Stimulated activated CD4-positive, alpha-beta T cell treated with anti-CD3 and anti-CD28 coated beads, TNF-alpha, amount 100 ng/mL, for 48 hours (primary cell): ENCODE measurements at places on chromosomes 12 and 14.

GRCh38 chr14:96267336-96267735 is 11.3 kb downstream of the BDKRB1 start:
- no peak for DNase-seq

DNA sequence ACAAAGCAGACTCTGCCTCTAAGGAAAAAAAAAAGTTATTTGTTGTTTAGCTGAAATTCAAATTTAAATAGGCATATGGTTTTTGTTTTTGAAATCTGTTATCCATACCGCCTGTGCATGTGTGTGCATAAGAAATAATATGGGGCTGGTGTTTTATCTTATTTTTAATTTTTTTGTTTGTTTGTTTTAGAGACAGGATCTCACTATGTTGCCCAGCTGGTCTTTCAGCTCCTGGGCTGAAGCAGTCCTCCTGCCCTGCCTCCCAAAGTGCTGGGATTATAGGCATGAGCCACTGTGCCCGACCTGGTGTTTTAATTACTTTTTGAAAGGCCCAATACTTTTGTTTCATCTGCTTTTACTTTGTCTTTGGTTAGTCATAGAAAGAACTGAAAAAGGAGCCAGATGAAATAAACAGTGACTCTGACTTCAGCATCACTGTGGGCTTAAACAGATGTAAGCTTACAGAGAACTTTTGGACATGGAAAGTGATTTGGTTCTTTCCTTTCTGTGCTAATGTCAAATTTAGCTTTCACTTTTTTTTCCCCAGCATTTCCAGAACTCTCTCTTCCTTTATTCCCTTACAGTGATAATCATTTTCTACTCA is 37.2 kb downstream of the SUPT16H start:
- DNase-seq = no peak

- DNase-seq = peak; percentile 8
Measured at GRCh38 chr12:13101821-13102375, 1.6 kb downstream of the GSG1 start.

DNA sequence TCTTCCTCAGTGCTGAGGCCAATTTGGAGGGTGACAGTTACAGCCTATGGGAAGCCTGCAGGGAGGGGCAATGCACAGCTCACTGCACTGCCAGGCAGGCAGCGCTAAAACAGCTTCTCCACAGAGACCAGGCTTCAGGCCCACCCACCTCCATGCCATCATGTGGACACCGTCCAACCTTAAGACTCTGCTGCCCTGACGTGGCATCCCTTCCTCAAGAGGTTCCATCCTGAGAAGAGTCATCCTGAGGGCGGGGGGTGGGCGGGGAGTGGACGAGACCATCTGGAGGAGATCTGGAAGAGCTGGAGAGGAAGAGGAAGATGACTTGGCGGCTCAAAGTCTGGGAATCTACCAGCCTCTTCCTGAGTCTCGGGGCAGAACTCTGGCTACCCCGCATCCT is 8.4 kb upstream of the ACVRL1 start:
- DNase-seq = no peak

- no peak for DNase-seq
Measured at GRCh38 chr12:55698965-55699364, 8.7 kb downstream of the ITGA7 start.

DNA sequence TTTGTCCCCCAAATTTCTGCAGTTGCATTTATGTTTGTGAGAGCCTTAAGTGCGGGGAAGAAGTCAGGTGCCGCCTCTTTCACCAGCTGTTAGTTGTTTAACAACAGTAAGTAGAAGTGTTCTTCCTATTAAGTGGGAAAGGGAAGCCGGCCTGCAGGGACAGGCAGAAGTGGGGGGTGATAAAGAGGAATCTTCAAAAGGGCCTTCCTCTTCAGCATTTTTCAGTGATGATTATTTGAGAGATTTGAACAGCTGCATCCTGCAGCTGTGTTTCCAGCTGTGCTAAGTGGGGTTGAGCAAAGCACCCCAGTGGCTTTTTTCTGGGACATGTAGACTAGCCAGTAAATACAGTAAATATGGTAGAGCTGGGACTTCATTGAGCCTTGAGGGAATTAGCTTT is 32.1 kb upstream of the SLC38A1 start:
- DNase-seq = no peak

DNA sequence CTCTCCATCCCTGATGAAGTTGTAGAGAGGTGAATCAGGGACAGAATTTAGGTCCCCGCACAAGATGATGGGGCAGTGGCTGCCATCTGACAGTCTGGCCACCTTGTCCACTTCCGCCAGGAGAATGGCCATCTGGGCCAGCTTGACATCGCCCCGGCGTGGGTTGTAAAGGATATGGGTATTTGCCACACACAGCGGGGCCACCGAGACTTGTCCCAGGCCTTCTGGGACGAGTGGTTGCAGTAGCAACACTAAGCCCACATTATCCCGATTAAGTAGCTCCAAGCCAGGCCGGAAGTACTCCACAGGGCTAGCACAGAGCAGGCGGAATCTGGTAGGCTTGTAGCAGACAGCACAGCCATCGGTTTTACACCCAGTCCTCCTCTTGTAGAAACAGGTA is 6.2 kb downstream of the ANGEL1 start:
- no peak for DNase-seq

- no peak for DNase-seq
Measured at GRCh38 chr14:69708586-69709560, 58.1 kb upstream of the SRSF5 start.

GRCh38 chr12:78977304-78977867 is 112.8 kb downstream of the SYT1 start:
- DNase-seq = no peak

DNA sequence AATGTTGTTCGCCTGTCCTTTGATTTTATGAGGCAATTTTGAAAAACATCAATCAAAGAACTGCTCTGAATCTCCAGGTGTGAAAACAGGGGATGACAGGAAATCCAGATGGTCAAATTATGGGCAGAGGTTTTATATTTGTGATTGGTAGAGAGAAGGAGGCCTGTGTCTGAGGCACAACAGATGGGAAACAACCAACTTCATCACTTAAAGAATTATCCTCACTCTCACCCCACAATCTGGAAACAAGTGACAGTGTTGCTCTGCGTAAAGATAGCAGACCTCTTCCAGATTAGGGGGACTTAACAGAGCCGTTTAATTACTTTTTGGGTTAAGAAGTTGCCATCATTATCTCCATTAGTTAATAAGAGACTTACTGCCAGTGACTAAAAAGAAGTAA is 64.1 kb upstream of the EGLN3 start:
- DNase-seq = no peak

DNA sequence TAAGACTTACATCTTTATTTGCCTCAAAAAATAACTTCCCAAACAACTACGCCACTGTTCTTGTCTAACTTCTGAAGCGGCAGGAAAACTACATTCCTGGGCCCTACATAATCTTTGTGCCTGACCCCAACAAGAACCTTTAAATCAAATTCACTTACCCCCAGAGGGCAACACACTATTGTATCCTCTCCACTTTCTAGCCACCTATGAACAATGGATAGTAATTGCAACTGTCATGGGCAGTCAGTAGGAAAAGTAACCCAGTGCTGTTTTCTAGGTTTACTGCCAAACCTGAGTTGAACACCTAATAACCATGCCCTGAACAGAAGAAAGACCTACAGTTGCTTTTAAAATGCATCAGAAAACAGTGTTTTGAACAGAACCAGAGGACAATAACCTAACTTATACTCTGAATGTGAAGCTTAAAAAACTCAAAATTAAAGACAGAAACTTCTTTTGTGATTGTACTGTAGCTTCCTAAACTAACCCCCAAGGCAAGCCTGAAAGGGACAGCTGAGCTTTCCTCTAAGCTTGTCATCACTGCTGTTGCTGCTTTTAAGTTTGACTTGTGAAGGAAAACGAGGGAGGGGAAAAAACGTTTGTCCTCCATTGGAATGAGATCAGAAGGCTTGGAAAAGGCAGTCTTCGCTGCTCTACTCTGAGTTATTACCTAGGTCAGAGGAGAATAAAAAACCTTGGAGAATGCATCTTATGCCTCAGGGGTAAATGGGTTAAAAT is 195.7 kb downstream of the SOX5 start:
- DNase-seq = no peak

DNA sequence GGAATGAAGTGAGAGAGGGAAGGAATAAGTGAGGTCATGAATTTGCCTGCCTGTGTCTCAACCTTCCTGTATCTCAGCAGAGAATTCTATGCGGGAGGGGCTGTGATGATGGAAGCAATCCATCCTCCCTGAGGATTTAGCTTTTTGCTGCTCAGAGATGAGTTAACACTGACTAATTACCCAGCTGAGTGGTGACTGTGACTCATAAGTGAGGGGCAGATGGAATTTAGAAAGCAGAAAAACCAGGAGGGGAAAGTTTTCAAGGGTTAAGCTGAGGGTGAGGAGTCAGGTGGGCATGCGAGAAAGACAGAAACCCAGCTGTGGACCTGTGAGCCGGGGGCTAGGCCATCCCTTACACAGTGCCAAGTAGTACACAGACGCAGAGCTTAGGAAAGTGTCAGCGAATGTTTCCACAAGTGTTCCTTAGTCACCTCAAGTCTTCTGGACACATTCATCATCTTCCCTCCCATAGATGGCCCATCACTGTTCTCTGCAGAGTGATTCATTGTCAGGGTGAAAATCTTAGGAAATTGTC is 277.9 kb downstream of the IPO8 start:
- no peak for DNase-seq

DNA sequence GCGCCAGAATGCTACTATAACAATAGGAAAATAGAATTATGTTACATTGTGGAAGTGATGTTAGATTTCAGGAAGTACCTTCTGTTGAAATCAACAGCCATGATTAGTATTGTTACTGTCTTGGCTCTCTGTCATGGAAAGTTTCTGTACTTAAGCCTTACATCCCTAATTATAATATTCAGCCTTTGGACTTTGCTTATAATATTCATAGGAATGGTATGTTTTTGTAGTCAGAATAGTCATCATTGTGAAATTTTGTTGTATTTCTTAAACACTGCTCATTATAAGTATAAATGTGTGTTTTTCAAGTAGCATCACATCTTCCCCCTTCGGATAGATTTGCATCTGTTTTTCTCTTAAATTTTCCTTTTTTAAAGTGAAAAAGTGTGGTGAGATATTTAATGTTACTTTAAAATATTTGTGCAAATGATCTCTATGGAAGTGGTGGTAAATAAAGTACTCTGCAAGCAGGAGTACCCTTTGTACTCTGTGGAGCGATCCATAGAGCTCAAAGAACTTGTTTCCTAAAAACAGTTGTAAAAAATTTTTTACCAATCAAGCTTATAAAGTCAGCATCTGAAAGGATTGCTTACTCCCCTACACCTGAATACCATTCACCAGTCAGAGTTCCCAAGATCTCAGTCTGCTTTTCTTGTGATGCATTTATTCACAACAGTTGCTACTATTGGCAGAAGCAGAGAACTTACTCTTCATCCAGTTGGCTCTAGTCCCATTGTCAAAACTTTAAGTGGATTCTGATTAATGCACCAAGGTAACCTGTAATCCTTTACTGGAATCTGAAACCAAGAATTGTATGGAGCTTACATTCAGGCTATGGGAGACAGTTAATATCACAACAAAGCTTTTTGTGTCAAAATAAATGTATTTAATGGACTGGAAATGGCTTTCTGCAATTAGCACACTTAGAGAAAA is 87.8 kb downstream of the RIC8B start:
- no peak for DNase-seq

DNA sequence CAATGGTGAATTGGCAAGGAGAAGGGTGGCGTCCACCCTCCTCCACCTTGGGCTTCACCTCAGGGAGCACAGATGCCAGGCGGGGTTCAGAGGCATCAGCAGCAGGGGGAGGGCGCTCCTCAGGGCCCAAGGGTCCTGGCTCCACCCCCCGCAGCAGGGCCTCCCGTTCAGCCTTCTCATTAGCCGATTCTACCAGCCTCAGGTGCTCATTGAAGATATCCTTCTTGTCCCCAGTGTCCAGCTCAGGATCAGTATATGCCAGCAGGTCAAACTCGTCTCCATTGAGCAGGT is 19.3 kb upstream of the PRKAG1 start:
- DNase-seq = no peak

DNA sequence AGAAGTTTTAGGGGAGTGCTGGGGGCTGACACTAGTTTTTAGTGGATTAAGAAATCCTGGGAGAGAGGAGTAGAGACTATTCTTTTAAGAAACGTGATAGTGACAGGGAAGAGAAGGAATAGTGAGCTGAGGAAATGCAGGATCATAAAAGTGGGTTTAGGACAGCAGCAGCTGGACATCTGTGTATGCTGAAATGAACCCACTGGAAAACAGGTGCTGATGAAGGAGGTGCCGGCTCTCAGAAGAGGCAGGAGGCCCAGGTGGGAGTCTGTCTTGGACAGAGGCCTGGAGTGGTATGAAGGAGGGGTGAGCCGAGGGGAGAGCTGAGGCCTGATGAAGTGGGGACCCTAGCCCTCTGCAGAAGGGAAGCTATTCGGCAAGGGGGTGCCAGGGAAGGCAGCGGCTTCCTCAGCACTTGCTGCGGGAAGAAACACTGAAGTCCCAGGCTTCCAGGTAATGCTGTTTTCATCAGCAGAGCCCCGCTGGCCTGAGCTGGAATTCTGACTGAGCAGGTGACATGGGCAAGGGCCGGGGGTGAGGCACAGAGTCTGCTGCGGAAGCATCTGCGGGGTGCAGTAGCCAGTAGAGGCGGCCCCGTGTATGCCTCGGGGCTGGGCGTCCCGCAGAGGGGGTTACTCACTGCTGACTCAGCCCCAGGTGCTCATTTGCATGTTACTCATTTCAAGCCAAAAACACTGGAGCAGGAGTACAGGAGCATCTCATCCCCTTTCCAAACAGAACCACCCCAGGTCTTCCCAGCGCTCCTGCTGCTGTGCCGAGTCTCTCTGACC is 89.7 kb downstream of the TMCC3 start:
- no peak for DNase-seq

DNA sequence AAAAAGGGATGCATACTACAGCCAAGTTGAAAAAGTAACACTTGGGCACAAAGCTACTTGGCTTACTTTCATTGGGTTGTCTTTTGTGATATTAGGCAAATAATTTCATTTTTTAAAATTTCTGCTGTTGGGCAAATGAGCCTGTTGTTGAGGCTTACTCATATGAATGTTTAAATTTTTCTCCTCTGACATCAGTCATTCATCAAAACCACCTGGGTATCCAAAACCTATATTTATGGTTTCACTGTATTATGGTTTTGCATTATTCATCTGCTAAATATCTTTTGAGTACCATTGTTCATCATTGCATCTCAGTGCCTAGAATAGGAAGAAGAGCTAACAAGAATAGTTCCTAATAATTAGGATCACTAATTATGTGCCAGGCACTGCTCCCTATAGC is 28.1 kb downstream of the DYRK2 start:
- no peak for DNase-seq
